ENCODE measurements at places on chromosomes 16 and 17. TPM values are rescaled to one million over a fixed set of nuclear protein-coding genes. Genes with fewer than 3 reads are reported as not detected.

TP53TG3B gene
- not detected for polyA plus RNA-seq

CDH3 gene
- polyA plus RNA-seq: 711 TPM

KRT25 gene
- not detected for polyA plus RNA-seq

CDC6 gene
- 26.5 TPM for polyA plus RNA-seq

HLF gene
- polyA plus RNA-seq: 0.21 TPM

- H3K36me3 ChIP-seq: no peaks in the 10 kb centered on the region
- H3K27me3 ChIP-seq: no peaks in the 10 kb centered on the region
- DNase-seq: no peak
- no peak overlapping the region for H3K4me3 ChIP-seq
- no peaks in the 10 kb centered on the region for H3K4me1 ChIP-seq
- H3K27ac ChIP-seq: no peak overlapping the region
Measured at GRCh38 chr16:63195336-63195735, 1159.1 kb upstream of the CDH8 start.

- peaks cover 4% of the 10 kb centered on the region for H3K36me3 ChIP-seq
- no peak for DNase-seq
- H3K4me3 ChIP-seq: no peak overlapping the region
- peaks cover 35% of the 10 kb centered on the region for H3K4me1 ChIP-seq
- H3K27me3 ChIP-seq: no peaks in the 10 kb centered on the region
Measured at GRCh38 chr17:78980624-78980972, 875 bp upstream of the LGALS3BP start.

- DNase-seq: no peak
- H3K4me1 ChIP-seq: no peaks in the 10 kb centered on the region
- no peak overlapping the region for H3K27ac ChIP-seq
- no peak overlapping the region for H3K4me3 ChIP-seq
- H3K27me3 ChIP-seq: no peaks in the 10 kb centered on the region
Measured at GRCh38 chr17:21177401-21177800, 36.6 kb downstream of the TMEM11 start.

- no peak overlapping the region for H3K27ac ChIP-seq
- no peak overlapping the region for H3K4me3 ChIP-seq
- peaks cover 18% of the 10 kb centered on the region for H3K36me3 ChIP-seq
- H3K4me1 ChIP-seq: no peaks in the 10 kb centered on the region
Measured at GRCh38 chr17:80395402-80396151, 19.4 kb upstream of the ENDOV start.

GRCh38 chr16:1612320-1613111 is at the start of gene CRAMP1:
TSS of gene CRAMP1 (plus strand) at chr16:1612360. CDS start at chr16:1614640, 2,280 bp downstream.
- H3K27ac ChIP-seq: peak within 1 kb of the TSS; percentile 87
- H3K27me3 ChIP-seq: no peaks in the 10 kb centered on the region
- H3K36me3 ChIP-seq: peaks cover 8% of the 10 kb centered on the region
- DNase-seq: no peak
- H3K4me1 ChIP-seq: peaks cover 22% of the 10 kb centered on the region
- H3K4me3 ChIP-seq: peak within 1 kb of the TSS; percentile 94

DNA sequence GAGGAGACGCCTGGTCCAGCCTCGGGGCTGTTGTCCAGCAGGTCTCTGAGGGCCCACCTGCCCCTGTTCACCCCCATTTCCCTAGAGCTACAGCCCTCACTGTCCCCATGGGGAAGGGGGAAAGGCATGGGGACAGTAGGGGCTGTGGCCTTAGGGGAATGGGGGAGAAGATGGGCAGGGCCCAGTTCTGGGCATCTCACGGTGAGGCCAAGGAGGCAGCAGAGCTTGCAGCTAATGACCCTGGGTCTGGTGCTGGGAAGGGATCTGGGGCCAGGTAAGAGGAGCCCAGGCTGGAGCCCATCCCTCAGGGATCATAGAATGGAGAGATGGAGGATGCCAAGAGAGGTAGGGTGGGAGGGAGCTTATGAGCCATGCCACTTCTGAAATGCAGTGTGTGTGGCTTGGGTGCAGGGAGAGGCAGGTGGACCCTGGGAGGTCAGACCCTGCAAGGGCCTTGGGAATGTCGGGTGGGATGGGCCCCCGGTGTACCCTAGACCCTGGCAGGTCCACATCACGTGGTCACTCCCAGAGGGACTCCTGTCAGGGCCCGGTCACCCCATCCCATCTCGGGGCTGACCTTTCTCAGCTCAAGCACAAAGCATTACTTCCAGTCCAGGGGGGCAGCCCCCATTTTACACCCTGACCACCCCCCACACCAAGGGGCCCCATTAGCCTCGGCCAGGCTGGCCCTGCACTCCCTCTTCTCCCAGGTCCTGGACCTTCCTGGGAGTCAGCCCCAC is 35.9 kb upstream of the KSR1 start:
- no peaks in the 10 kb centered on the region for H3K36me3 ChIP-seq
- no peaks in the 10 kb centered on the region for H3K27me3 ChIP-seq
- no peak for DNase-seq
- H3K4me3 ChIP-seq: no peak overlapping the region
- no peaks in the 10 kb centered on the region for H3K4me1 ChIP-seq

DNA sequence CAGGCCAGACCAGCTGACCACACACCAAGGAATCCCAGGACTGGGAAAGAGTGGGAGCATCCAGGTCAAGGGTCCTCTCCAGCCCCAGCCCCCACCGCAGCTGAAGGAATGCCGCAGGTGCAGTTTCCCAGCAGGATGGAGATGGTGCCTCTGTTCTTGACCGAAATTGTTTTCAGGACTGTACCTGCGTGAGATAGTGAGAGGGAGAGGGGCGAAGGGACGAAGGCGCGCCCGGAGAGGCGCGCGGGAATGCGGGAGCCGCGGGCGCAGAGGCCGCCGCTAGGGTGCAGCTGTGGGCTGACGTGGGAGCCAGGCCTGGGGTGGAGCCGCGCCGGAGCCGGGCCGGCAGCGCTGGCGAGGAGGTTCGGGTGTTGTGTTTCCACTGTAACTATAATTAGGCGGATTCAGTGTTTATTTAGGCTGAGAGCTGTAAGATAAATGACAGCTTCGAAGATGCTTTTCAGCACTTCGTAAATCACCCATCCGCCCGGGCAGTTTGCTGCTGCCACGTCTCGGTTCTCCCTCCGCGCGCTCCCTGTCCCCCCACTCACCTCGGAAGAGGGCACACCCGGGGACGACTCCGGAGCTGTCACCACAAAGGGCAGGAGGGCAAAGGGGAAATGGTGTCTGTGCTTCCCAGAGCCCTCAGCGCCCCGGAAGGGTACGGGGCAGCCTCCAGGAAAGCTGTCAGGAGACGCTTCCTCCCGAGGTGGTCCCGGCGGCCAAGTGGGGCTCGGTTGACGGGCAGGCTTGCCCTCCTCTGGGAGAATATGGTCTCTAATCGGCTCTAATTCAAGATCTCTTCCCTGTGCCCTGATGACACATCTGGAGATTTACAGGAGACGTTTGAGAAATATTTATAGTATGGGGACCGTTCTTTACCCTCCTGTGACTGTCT is 38.2 kb downstream of the HOXB1 start:
- DNase-seq: no peak
- H3K4me3 ChIP-seq: peak overlapping the region; percentile 41
- no peaks in the 10 kb centered on the region for H3K27me3 ChIP-seq

DNA sequence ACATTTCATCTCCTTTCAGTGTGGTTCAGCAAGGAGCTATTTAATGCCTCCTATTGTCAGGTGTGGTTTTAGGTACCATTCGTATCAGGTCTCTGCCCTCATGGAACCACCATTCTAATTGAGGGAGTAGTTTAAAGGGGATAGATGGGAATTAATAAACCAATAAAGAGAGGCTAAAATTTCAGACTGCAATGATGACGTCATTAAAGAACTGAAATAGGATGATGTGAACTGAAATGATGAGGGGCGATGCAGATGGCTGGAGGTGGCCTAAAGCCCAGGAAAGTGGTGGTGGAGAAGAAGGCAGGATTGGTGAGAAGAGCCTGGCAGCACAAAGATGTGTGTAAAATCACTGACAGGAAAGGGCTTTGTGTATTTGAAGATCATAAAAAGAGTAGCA is 148.9 kb upstream of the RBFOX1 start:
- no peak for DNase-seq
- no peaks in the 10 kb centered on the region for H3K27me3 ChIP-seq
- H3K27ac ChIP-seq: no peak overlapping the region
- no peaks in the 10 kb centered on the region for H3K36me3 ChIP-seq

GRCh38 chr17:50264263-50265113 is 9.8 kb upstream of the TMEM92 start:
- no peak overlapping the region for H3K27ac ChIP-seq
- H3K4me3 ChIP-seq: no peak overlapping the region
- no peaks in the 10 kb centered on the region for H3K36me3 ChIP-seq
- no peaks in the 10 kb centered on the region for H3K4me1 ChIP-seq
- H3K27me3 ChIP-seq: peaks cover 20% of the 10 kb centered on the region
